Stimulated activated CD4-positive, alpha-beta T cell treated with anti-CD3 and anti-CD28 coated beads, Interleukin-1b, Interleukin-23, amount 100 ng/mL, for 24 hours (primary cell): ENCODE measurements at places on chromosomes 2 and 18.

GRCh38 chr2:33131749-33132148 lies 185.0 kb downstream of the LTBP1 start:
- no peak for DNase-seq

GRCh38 chr18:657311-658000 lies at the start of gene TYMS:
TSS of gene TYMS (plus strand) at chr18:657653. CDS start at chr18:657743, 90 bp downstream.
- no peak for DNase-seq

DNA sequence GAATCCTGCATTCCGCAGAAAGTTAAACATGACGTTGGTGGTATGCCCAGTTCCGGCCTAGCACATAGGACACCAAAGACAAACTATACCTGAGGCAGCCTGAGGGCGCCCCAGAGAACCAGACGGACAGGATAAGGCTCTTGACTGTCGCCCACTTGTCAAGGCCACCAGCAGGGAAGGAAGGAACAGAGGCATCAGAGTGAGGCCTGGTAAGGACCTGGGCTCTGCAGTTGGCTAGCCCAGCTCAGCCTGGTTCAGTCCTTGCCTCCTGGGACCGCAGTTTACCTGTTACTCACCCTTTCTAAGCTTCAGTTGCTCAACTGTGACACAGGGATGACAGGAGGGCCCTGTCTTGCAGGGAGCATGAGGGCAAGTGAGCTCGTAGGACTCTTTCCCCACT lies 82.1 kb downstream of the ACTR2 start:
- DNase-seq: no peak

DNA sequence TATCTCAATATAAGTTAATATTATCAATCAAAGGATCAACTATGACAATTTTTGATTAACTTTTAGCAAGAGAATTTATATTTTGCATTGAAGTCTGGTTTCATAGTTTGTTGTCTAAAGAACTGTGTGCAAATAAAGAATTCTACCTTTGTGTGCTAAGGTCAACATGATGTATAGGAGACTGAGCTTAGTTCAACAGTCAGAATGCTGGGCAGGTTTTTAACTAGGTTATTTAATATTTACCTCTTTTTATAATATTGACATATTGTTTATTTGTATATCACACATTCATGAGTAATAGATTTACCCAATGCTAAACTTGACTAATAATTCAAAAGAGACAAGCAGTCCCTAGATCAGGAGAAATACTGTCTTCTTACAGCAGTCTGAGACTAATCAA lies 831.4 kb downstream of the DSC3 start:
- DNase-seq: no peak

DNA sequence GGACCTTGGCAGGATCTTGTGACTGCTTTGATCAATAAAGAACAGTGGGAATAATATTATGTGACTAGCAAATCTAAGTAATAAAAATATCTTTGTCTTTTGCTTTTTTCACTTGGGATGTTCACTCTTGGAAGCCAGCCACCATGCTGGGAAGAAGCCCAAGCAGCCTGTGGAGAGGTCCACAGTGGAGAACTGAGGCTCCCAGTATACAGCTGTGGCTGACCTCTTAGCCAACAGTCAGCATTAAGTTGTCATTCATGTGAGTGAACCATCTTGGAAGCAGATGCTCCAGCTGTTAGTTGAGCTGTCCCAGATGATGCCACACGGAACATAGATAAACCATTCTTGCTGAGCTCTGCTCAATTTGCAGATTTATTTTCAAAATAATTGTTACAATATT lies 160.0 kb downstream of the OSR1 start:
- DNase-seq: no peak

GRCh38 chr2:126894082-126894481 lies 4.6 kb upstream of the TEX51 start:
- no peak for DNase-seq

DNA sequence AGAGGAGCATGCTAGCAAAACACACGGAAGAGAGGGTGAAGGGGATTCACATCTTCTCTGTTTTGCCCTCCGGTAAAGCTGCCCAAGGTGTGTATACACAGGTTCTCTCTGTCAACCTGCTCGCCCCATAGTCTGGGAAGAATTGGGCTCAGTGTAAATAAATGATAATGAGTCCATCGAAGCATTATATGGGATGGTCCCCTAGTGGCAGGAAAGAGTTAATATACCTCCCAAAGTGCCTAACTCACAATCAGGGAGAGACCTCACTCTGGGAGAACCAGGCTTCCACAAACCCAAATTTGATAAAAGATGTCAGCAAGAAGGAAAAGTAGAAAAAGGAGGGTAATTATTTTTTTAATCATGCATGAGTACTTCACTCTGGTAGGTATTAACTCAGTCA lies 262.2 kb upstream of the ZNF521 start:
- no peak for DNase-seq

- no peak for DNase-seq
These were observed 16.9 kb upstream of the VWA3B start for GRCh38 chr2:98070081-98070480.

DNA sequence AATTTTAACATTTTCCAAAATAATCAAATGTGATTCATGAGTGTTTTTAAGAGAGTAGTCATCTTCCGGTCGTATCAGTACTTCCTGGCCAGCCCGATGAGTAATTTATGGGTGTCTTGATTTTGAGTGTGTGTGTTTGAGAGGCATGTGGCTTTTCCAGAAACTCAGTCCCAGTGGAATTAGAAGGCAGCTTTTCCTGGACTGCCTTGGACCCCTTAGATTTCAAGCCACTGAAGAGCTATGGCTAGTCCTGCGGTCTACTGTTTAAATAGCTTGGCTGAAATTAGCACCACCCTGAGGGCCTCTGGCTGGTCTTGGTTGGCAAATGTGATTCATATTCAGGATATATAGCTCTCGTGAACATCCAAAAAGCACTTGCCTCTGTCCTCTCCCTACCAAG lies 59.4 kb downstream of the HK2 start:
- no peak for DNase-seq

- no peak for DNase-seq
These were observed 72.4 kb downstream of the ZAP70 start for GRCh38 chr2:97785818-97786217.

GRCh38 chr2:128346291-128347170 lies 27.9 kb upstream of the HS6ST1 start:
- no peak for DNase-seq

DNA sequence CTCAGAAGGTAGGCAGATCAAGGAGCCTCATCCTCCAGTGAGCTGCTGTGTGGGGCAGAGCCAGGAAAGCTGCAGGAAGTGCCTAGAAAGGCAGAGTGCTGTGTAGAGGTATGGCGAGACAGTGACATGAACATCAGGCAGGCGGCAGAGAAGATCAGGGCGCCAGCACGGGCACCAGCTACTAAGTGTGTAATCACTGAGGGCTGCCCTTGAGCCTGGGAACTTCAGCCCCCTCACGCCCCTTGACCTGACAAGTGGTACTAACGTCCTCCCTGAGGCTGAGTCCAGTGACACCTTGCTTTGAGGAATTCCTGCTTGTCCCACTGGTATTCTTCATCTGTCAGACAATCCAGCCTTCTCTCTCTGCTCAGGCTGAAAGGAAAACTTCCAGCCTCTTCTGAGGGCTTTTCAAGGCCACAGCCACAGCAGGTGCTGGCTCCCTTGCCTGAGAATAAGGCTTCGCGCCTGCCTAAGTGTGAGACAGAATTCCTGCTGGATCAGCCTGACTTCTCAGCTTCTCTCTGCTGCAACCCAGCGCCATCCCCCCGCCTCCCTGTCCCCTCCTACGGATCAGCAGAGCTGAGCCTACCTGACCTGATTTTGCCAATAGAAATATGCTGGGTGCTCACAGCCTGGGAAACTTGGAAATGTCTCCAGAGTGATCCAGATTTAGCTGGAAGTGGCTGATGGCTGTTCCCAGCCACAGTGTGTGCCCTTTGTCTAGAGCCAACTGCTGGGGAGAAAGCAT lies 148.0 kb downstream of the SMAD7 start:
- no peak for DNase-seq

DNA sequence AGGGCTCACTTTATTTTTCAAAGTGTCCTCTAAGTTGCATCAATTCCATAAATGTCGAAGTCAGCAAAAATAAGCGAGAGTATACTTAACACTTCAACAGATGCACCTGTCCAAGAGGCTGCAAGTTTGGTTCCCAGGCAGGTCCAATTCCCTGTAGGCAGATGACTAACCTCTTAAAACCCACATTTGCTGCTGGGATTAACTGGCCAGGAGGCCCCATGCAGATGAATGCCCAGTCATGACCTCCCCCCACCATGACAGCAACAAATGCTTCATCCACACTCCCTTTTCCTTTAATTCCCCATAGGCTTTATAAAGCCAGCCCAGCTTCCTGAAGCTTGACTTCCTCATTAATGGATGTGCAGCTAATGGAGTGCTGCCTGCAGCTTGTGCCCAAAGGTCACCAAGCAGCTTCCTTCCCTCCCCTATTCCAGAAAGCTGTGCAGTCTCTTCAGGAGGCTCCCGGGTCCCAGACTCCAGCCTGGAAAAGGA lies 35.7 kb downstream of the REEP1 start:
- no peak for DNase-seq
